ENCODE measurements at places on chromosomes 1 and 21.
A peak's percentile ranks its signal among the peaks of the same experiment; 100 is the strongest.

DNA sequence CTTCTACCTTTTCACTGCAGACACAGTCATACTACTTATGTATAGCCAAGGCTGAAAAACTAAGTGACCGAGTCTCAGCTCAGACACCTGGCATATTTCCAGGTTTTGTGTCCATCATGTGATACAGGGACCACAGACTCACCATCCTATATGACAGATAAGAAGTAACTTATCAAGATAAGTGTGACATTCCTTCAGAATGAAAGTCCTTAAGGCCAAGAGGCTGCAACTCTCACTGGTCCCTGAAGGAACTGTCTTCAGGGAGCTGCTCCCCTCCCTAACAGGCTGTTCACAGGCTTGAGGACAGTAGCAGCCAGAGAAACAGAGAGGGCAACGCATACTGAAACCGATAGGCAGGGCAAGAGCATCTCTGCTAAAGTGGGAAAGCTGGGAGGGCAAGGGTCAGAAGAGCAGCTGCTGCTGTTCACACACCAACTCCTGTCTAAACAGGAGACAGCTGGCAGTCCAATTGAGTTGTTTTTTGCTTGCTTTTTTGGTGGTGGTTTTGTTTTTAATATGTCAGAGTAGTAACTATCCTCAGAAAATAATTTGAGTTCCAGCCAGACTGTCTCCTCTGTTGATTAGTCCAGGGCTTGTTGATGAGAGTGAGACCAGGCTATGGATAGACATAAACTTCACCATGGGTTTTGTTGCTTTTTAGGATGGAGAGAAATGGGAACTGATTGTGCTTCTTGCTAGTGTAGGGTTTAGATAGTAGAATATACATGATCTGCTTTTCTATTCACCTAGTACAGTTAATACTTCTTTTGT is 67.7 kb downstream of the MACF1 start:
- DNase-seq: no peak

- no peak for DNase-seq
These were observed 76.9 kb upstream of the HIVEP3 start for GRCh38 chr1:41995441-41996130.

DNA sequence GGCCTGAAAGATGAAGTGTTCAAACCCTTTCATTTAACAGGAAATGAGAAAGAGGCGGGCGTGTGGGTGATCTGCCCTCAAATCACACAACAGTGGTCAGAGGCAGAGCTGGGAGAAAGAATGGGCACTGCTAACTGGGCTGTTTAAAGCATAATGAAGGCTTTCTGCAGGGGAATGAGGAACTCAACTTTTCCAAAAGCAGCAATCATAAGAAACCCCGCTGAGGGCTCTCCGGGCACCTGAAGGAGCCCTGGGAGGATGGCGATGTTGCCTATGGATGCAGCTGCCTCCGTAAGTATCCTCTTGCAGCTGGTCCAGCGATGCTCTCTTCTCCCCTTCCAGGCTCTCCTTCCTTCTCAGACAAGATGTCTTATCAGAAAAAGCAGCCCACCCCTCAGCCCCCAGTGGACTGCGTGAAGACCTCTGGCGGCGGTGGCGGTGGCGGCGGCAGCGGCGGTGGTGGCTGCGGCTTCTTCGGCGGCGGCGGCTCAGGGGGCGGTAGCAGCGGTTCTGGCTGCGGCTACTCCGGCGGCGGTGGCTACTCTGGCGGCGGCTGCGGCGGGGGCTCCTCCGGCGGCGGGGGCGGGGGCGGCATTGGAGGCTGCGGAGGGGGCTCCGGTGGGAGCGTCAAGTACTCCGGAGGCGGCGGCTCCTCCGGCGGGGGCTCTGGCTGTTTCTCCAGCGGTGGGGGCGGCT is 1.2 kb downstream of the LORICRIN start:
- peak; percentile 63 for DNase-seq

GRCh38 chr1:180158149-180159147 is 3.8 kb downstream of the QSOX1 start:
- no peak for DNase-seq

DNA sequence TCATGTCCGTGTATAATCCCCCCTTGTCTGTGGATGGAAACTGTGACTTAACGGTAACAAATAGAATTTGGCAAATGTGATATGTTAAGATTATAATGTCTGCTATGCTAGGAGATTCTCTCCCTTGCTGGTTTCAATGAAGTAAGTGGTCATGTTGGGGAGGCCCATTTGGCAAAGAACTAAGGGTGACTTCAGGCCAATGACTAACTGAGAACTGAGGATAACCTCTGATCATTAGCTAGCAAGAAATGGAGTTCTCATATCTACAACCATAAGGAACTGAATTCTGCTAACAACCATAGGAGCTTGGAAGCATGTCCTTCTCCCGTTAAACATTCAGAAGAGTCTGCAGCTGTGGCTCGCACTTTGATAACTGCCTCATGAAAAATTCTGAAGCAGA is 2.3 kb downstream of the IFI44L start:
- DNase-seq: no peak

GRCh38 chr1:54528613-54529012 is 19.4 kb upstream of the ACOT11 start:
- DNase-seq: no peak

DNA sequence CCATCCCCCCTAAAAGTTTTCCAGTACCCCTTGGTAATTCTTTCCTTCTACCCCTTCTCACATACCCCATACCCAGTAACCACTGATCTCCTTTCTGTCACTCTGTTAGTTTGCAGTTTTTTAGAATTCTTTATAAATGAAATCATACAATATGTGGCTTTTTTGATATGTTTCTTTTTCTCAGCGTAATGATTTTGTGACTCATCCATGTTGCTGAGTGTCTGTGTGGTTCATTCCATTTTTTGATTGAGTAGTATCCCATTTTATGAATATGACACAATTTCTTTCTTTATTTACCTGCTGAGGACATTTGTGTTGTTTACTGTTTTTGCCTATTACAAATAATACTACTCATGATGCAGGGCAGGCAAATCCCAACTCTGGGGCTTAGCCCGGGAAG is 1605.3 kb downstream of the BRINP3 start:
- DNase-seq: no peak

DNA sequence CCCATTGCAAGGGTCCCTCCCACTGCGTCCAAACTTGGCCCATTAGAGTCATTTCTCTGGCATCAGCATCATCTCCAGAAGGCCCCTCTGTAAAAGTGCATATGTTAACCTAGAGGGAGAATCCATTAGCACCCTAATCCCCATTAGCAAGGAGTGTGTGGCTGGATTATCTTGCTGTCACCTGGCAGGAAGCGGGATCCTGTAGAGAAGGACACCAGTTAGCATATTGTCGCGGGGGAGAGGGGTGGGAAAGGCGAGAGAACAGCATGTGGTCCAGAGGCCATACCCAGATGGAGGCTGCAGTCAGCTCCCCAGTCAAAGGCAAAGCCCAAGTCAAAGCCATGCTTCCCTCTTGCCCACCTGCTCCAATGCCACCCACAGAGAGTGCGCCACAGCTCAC is 64.0 kb downstream of the OLIG1 start:
- DNase-seq: peak; percentile 45

- DNase-seq: no peak
These were observed 1.7 kb downstream of the KCNK1 start for GRCh38 chr1:233615571-233615970.

DNA sequence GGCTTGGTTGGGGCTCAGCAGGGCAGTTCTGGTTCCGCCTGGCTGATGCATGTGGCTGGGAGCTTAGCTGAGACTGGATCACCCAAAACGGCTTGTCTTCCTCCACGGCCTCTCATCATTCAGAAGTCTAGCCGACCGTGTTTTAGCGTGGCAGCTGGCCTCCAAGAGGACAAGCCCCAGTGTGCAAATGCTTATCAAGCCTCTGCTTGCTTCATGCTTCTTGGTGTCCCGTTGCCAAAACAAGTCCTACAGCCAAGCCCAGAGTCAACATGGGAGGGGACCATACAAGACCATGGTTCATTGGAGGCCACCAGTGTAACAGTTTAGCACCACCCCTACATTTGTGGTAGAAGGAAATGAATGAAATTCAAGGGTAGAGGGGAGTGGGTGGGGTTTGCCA is 10.5 kb upstream of the KDF1 start:
- no peak for DNase-seq

- DNase-seq: no peak
These were observed 93.6 kb downstream of the OLFML2B start for GRCh38 chr1:161930064-161930463.

DNA sequence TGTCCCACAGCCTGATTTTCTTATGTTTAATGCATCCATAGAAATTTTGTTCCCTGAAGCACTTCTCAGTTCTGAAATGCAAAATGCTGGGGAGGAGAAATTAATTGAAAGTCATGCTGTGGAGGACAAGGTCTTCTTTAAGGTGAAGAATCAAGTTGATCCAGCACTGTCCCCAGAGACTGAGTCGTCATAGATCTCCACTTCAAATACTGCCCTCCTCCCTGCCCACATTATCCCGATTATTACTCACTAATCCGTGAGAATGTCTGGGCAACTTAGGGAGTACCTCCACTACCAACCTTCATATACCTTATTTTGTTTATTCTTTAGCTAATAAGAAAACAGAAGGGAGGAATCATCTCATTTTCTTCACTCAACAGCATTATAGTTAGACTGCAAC is 70.0 kb upstream of the FMN2 start:
- DNase-seq: no peak

GRCh38 chr1:50503515-50503914 is 80.3 kb upstream of the DMRTA2 start:
- DNase-seq: no peak

- no peak for DNase-seq
These were observed 16.4 kb upstream of the OSBPL9 start for GRCh38 chr1:51600529-51600928.

DNA sequence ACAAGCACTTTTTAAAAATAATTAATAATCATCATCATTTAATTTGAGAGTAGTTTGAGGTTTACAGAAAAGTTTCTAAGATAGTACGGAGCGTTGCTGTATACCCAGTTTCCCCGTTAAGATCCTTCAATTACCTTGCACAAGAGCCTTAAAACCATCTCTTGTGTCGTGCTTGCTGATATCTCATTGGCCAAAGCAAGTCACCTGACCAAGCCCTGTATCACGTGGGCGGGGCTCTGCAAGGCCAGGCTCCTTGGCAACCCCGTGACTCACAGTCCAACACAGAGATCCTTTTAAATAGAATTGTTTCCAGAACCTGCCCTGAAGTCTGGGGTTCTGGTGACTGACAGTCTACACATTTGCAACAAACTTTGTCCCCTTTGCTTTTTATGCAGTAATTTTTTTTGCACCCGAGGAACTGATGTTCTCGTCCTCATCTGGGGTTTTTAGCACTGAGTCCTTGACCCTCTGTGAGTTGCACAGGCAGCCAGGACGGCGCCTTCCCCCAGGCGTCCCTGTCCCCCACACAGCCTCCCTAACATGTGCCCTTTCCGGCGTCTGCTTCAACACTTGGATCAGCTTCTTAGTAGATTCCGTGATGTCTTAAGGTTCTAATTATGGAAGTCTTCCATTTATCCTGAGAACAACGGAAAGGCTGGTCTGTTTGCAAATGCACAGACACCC is 183.3 kb upstream of the TMEM51 start:
- peak; percentile 82 for DNase-seq

- DNase-seq: peak; percentile 41
These were observed 28.2 kb upstream of the FCRL4 start for GRCh38 chr1:157626099-157626498.

GRCh38 chr1:32179193-32179442 is 357 bp upstream of the TXLNA start:
- no peak for DNase-seq

DNA sequence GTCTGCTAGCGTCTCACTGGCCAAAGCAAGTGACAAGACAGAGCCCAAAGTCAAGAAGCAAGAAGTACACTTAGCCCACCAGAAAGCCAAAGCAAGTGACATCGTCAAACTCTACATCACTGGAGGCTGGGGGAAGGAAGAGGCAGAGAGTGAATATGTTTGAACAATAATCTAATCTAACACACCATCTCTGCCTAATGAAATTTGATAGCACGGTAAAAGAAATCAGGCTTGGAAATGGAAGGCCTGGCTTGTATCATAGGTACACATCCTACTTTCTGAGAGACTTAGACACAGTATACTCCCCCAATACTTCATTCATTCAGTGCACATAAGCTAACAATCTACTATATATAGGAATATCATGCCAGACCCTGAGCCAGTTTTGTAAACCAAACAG is 26.3 kb downstream of the TRABD2B start:
- DNase-seq: no peak

- DNase-seq: no peak
These were observed 47.0 kb downstream of the CD46 start for GRCh38 chr1:207798847-207799246.

GRCh38 chr1:115558275-115558674 is 83.5 kb upstream of the VANGL1 start:
- DNase-seq: no peak

DNA sequence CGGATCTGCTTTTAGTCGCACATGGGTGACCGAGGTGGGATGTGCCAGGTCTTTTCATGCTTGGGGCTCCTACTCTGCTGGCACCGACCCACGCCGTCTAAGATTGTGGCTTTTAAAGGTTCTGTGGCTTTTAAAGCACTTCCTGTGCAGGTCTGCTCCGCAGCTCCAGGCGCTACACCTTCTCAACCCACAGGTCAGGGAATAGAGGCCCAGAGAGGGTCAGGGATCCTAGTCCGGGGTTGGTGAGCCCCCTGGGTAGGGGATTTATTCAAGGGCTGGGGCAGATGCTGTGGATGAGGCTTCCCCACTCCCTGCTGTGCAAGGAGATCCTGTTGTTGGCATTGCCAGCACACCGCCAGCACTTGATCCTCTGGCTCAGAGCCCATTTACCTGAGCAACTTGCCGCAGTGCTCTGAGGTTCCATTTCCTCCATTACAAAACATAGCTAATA is 212.8 kb upstream of the RAB4A start:
- no peak for DNase-seq

- peak; percentile 17 for DNase-seq
These were observed 57.4 kb upstream of the TARS2 start for GRCh38 chr1:150429805-150430204.

DNA sequence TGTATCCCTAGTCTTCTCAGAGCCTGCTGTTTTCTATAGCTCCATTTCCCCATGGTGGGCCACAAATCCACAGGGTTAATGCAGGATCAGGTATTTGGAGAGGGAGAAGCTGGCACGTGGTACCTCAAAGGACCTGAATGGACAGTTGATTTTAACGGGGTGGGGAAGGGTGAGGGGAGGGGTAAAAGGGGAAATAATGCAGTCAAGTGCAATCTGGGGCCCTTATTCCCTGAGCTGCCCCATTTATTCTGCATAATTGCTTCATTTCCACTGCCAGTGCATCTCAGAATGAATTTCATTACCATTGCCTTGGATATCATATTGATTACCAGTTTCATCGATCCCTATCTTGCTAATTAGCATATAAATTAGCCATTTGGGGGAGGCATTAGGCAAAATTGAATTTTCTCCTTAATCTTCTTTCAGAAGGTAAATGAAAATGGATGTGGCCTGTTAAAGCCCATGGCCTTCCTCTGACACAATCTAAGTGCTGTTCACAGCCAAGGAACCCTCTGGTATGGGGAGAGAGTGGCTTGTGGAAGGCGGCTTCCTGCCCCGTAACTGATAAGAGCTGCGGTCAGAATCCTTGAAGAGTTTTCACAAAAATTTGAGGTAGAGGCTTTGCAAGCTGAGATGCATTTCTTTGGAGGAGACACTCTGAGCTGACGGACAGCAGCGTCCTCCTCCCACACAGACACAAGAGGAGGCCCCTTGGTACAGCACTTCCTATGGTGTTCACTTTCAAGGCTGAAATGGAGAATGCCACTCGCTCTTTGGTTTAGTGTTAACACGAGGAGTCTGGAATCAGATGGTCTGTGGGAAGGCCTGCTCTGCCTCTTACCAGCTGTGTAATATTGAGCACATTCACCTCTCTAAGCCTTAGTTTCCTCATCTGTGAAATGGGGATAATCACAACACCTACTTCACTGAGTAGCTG is 34.4 kb downstream of the PHC2 start:
- no peak for DNase-seq

All from H7 (cell line).